Brain pericyte (primary cell): ENCODE measurements at places on chromosomes 11 and 22.

DNA sequence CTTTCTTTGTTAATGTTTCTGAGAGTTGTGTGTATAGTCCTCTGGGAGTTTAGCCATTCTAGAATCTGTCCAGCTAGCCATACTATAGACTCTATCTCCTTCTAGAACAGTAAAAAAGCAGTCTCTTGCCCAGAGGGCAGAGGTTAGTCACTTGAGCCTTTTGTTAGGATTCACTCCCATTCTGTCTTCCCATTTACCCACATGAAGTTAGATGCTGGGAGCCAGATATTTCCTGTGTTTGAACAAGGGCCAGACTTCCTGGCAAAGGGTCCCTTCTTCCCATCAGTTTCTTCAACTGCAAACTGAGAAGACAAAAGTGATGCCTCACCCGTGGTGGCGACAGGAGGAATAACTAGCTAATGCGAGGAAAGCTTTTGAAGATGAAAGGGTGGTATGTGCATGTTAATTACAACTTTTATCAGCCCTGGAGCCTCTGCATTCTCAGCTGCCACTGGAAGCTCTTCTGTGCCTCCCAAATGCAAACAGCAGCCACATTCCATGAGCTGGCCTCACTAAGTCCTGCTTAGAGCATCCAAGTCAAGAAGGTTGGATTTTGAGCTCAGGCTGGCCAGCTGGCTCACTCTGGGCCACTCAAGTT is 12.8 kb downstream of the CD44 start:
- no peak for DNase-seq

GRCh38 chr11:110979696-110980095 is 265.8 kb upstream of the POU2AF2 start:
- no peak for DNase-seq

DNA sequence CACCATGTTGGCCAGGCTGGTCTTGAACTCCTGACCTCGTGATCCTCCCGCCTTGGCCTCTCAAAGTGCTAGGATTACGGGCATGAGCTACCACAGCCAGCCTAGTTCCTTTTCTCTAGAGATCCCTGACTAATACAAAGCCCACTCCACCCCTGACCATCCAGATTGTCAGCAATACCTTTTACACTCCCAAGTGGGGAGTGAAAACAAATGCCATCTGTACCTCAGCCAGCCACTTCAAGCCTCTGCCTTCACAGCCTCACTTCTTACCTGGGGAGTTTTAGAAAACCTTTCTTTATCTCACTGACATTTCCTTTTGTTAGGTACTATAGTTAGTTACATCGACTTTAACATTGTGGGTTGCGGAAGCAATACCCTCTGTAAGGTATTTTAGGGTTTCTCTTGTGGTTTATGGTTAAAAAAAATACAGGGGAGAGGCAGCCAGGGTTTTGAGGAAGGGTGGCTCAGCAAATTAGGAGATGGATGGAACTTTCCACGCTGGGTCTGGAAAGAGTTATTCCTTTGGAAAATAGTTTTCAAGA is 8.9 kb downstream of the TOM1 start:
- DNase-seq = no peak

DNA sequence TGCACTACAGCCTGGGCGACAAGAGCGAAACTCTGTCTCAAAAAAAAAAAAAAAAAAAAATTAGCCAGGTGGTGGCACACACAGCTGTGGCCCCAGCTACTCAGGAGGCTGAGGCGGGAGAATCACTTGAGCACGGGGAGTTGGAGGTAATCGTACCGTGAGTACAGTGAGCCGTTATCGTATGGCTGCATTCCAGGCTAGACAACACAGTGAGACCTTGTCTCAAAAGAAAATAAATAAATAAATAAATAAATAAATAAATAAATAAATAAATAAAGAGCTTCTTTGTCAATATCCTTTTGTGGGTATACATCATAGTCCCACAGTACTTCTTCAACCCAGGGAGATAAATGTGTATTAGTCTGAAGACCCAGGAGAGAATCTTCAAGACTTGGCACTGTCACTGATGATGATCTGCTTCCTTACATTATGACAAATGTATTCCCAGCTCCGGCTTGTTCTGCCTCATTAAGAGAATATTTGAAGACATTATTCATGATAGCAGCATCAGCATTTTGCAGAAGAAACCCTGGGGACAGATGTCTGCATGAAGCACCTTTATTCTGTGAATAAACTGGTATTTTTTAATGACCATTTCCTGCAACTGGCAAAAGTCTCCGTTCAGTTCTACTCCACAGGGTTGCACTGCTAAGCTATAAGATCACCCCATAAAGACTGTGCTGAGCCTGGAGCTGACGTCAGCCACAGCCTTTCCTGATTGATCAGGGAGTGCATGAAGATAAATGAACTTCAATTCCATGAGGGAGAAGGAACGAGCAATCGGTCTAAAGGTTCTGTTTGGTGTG is 1.6 kb upstream of the ACY3 start:
- DNase-seq = no peak

GRCh38 chr22:22802339-22802970 is 85.2 kb upstream of the IGLL5 start:
- DNase-seq = no peak

DNA sequence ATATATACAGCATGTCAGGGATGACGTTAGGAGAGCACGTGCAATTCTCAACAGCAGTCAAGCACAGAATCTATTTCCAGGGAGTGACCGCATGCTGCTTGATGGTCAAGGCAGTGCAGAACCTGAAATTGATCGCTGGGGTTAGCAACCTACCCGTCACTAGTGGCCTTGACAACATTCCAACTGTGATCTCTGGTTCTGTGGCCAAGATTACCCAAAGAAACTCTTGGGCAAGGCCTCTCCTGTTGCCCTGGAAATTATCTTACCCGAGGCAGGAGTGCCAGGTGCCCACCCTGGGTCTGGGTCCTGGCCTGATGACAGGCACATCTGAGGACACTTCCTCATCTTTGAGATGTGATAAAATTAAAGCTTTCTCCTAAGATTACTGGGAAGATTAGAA is 2.2 kb downstream of the TM7SF2 start:
- DNase-seq = no peak

DNA sequence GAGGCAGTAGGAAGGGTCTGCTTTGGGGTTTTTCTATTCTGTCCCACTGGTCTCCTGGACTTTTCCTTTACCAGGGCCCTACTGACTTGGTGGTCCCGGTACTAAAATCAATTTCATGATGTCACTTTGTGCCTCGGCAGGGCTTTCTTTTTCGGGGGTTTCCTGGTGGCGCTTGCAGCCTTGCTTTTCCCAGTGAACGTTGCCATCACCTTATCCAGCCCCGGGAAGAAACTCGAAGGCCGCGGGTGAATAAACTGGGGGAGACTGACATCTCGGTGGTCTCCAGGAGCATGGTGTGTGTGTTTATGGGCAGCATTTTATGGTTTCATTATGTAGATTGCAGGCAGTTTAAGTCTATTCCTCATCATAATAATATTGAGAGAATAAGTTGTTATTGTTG is 84.4 kb downstream of the KCNQ1 start:
- DNase-seq = no peak

DNA sequence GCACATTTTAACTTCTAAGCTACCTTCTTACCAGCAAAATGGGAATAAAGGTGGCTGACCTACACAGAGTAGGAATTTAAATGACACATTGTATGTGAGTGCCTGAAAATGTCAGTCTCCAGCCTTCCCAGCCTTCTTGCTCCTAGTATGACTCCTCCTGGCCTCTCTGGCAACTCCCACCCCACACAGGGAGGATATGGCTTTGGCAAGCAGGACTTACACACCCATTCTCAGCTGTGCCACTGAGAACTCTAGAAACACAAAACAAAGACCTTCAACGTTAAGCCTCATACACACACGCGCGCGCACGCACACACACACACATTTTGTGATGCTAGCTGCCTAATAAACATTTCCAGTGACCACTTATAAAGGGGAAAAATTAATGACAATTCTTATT is 65.8 kb downstream of the PACSIN2 start:
- no peak for DNase-seq

DNA sequence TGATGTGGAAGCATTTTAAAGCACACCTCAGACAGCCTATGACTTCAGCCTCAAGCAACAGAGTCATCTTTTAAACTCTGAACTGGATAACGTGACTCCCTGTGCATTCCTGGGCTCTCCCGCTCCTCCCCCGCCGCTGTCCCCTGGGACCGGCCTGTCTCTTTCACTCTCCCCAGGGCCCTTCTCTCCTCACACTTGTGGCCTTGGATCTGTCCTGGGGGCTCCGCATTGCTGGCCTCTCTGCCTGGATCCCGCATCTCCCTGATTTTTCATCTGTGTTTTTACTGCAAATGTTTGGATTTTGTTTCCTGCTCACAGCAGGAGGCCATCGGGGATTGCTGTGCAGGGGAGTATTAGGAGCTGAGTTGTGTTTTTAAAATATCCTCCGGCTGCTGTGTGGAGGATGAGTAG is 15.4 kb downstream of the C11orf24 start:
- DNase-seq = no peak

DNA sequence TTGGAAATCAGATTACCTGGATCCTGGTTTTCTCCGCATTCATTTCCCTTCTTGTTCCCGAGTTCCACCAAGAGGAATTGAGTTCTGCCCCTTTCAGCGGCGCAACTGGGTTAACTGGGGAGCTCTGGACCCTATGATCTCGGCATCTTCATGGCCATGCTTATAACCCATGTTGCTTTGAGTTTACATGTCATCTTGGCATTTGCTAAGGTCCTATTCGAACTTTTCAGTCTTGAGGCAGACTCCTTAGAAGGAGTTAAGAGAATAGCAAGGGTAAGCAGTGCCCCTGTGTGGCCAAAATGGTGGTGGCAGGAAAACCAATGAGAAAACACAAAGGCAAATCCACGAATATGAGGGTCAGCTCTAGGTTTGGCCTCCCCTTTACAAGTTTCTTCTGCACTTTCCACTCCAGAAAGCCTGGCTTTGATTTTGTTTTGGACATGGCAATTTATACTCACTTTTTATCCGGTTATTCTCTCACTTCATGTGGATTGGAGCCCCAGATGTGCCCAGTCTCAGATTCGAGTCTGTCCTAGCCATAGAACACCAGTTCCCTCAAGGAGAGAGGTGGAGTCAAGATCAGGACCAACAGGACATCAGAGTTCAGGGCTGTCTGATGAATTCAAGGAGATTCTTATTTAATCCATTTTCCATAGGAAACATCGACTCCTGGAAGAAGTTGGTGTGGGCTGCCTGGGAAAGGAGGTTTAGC is 55.3 kb upstream of the FBXO3 start:
- DNase-seq = peak; percentile 53

- DNase-seq = no peak
Measured at GRCh38 chr11:34825315-34825669, 90.9 kb downstream of the APIP start.

GRCh38 chr11:32779136-32779535 is 15.3 kb downstream of the CCDC73 start:
- DNase-seq = no peak

- peak; percentile 39 for DNase-seq
Measured at GRCh38 chr11:73647459-73648100, 1.2 kb downstream of the PLEKHB1 start.

DNA sequence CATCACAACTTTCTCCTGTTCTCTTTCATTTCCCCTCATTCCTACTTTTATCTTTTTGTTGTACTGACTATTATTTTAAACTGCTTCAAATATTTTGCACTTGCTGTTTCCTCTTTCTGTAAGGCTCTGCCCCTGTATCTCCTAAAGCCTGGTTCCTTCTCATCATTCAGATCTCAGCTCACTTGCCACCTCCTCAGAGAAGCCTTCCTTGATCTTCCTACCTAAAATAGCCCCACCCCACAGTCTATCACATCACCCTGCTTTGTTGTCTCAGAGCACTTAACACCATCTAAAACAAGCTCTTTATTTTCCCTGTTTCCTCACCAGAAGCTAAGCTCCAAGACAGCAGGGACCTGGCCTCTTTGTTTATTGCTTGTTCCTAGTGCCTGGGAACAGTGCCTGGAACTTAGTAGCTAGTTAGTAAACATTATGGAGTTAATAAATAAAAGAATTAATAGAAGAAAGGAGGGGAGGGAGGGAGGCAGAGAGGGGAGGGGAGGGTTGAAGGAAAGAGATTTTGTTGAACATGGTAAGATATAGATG is 2.5 kb upstream of the STK33 start:
- no peak for DNase-seq

- no peak for DNase-seq
Measured at GRCh38 chr11:97087419-97087818, 697.6 kb downstream of the JRKL start.

- DNase-seq = no peak
Measured at GRCh38 chr11:115769891-115770290, 265.7 kb upstream of the CADM1 start.

DNA sequence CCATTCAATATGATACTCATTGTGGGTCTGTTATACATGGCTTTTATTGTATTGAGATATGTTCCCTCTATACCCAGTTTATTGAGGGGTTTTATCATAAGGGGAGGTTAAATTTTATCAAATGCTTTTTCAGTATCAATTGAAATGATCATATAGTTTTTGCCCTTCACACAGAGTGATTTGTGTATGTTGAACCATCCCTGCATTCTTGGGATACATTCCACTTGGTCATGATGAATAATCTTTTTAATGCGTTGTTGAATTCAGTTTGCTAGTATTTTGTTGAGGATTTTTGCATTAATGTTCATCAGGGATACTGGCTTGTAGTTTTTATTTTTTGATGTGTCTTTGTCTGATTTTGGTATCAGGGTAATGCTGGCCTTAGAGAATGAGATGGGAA is 98.0 kb downstream of the ATG16L2 start:
- DNase-seq = no peak
